ENCODE measurements at places on chromosomes 11 and 22.

DNA sequence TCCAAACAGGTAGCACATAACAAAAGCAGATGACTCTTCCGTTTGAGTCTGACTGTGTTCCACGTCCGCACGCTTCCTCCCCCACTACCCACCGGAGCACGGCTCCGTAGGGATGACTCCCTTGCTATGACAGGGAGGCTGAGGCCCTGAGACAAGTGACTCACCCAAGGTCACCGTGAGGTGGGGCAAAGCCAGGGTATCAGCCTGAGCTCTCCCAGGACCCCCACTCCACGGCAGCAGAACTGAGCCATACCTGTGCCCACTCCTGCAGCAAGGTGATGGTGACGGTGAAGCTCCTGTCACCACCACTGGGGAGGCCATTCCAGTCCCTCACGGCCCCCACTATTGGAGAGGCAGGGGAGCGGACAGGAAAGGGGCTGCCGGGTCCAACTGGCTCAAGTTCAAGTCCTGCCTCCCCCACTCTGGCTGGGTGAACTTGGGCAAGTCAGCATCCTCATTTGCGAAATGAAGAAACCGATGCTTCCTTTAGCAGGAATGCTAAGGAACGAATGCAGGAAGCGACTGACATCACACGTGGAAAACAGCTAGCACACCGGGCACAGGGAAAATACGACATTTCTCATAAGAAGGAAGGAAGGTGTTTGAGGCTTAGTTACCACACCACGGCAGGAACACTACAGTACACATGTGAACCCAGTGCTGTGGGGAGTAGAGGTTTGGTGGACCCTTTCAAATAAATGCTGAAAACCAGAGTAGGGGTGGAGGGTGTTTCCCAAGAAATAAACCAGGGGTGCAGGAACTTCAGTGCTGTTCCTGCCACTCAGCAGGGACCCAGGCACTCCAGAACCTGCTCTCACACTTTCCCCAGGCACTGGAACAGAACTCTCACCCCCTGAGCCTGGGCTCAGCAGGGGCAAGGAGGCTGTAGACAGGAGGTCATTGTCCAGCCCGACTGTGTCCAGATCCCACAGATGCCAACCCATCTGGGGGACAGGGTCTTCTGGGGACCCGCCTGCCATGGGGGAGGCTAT, 32.4 kb upstream of the CBX7 start:
- DNase-seq = no peak

DNA sequence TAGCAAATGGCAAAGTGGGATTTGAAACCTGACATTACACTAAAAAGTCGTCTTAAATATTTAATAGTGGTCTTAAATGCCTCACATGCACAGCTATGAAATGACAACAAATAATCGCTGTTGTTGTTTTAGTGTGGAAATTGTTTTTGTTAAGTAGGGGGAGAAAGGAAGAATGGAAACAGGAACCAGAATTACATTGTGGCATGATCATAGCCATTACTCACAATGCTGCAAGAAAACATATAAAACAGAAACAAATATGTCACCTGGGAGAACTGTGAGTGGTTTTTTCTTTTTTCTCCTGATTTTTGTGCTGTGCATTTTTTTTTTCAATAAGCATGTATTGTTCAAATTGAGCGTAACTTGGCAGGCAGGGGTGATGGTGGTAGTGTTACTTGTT, 22.9 kb downstream of the FAM76B start:
- DNase-seq = no peak

DNA sequence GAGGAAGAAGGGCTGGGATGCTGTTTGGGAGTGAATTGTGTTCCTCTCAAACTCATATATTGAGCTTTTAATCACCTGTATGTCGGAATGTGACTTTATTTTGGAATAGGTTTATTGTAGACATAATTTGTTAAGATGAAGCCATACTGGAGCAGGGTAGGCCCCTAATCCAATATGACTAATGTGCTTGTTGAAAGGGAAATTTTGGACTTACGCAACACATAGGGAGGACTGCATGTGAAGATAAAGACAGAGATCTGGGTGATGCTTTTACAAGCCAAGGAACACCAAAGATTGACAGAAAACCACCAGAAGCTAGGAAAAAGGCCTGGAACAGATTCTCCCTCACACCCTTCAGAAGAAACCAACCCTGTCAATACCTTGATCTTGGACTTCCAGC, 43.2 kb upstream of the OVCH2 start:
- no peak for DNase-seq

- DNase-seq = no peak
Observed at GRCh38 chr11:106398502-106399075, 321.1 kb downstream of the AASDHPPT start.

DNA sequence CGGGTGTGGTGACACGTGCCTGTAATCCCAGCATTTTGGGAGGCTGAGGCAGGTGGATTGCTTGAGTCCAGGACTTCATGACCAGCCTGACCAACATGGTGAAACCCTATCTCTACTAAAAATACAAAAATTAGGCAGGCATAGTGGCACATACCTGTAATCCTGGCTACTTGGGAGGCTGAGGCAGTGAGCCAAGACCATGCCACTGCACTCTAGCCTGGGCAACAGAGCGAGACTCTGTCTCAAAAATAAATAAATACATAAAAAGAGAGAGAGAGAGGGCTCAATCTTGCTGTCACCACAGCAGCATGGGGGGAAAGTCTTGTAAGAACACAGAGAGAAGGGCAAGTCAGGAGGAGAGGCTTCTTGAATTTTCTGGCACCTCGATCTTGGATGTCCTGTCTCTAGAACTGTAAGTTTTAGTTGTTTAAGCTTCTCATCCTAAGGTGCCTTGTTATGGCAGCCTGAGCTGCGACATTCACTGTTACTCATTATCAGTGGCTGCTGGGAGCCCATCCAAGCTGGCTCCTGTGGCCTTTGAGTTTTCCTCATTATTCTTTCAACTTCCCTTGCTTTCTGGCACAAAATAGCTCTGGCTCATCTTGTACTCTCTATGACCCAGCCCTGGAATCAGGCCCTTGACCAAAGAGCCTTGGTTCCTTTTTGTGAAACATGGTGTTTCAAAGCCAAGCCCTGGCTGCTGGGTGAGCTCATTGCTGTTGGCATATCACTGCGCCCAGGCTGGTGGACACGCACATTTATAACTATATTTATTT, 8.0 kb upstream of the PSMC3 start:
- DNase-seq = no peak

DNA sequence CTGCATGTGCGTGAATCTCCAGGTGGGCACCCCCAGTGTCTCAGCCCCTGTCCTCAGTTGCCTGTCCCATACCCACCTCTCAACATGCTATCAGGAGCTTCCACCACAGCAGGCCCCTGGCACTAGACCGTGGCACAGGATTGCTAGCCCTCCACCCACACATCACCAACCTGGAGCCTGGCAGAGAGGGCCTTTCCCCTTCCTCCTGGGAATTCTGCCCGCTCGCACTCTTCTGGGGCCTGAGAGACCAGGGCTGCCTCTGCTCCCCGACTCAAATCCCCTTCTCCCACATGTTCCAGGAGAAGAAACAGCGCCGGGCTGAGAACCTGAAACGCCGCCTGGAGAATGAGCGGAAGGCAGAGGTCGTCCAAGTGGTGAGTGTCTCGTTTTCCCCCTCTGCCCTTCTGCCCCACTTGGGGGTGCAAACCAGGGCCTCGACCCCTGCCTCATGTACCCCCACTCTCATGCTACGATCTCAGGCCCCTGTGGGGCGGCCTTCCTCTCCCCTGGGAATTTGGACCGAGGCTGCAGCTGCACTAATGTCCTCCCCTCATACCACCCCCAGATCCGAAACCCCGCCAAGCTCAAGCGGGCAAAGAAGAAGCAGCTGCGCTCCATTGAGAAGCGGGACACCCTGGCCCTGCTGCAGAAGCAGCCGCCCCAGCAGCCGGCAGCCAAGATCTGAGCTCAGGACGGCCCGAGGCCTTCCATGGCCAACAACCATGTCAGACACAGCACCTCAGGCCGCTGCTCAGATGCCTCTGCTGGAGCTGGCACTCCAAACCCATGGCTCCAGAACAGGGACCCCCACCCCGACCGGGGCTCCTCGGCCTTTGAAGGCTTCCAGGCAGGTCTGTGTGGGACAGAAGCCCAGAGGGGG, 5.9 kb downstream of the PTGDR2 start:
- DNase-seq = no peak

- no peak for DNase-seq
Observed at GRCh38 chr11:96008161-96008720, 84.3 kb upstream of the MTMR2 start.

DNA sequence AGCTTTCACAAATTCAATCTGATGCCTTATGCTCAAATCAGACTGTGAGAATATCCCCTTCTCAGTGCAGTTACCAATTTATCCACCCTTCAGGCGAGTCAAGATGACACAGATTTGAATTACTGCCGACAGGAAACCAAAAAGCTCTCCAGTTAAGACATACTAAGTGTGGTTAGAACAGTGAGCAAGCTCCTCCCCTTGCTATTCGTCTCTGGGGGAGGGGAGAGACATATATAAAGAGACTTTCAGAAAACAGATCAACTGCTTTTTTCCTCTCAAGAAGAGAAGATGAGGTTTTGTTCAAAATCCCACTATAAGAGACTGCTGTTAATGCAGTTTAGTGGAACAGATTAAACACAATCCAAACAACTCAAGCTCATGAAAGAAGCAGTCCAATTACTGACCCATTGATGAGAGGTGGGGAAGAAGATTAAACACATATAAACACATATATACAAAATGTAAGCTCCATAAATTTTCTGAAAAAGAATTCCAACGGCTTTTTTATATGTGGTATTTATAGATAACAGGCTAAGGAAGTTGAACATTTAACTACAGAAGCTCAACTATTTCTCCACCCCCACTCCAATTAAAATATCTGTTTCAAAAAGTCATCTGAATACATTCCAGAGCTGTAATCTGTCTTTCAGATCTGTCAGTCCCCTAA, 102.7 kb downstream of the MRTFA start:
- peak; percentile 10 for DNase-seq

- DNase-seq = no peak
Observed at GRCh38 chr22:41906822-41907221, 8.1 kb downstream of the SHISA8 start.

GRCh38 chr22:31229402-31230079, 17.4 kb downstream of the LIMK2 start:
- DNase-seq = no peak

GRCh38 chr11:14132312-14132711, 169.8 kb downstream of the SPON1 start:
- no peak for DNase-seq

DNA sequence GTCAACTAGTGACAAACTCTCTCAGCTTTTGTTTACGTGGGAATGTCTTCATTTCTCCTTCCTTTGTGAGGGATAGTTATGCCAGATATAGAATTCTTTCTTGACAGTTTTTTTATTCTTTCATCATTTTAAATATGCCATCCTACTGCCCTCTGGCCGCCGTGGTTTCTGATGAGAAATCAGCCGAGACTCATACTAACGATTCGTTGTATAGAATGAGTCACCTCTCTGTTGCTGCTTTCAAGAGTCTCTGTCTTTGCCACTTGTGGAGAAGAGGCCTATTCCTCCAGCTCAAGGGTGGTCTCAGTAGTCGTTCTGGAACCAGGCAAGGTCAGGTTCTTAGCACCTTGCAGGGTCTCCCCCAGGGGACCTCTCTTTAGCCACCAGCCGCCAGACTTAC, 8.0 kb downstream of the MYO7A start:
- no peak for DNase-seq

GRCh38 chr11:59197991-59198390, 14.7 kb downstream of the MPEG1 start:
- DNase-seq = no peak

GRCh38 chr11:2675540-2675939, 24.3 kb downstream of the KCNQ1OT1 start:
- DNase-seq = no peak

GRCh38 chr11:12408156-12408770, 30.9 kb downstream of the PARVA start:
- DNase-seq = no peak

GRCh38 chr11:16979703-16980622, 34.3 kb downstream of the PLEKHA7 start:
- DNase-seq = no peak

DNA sequence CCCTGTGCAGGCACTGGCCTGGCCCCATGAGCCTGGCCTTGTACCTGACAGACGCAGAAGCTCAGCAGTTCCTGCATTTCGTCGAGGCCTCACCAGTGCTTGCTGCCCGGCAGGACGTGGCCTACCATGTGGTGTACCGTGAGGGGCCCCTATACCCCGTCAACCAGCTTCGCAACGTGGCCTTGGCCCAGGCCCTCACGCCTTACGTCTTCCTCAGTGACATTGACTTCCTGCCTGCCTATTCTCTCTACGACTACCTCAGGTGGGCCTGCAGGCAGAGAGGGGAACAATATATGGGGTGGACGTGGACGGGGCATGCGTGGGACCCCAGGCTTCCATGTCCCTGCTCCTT, 4.9 kb downstream of the LARGE2 start:
- DNase-seq = no peak

- no peak for DNase-seq
Observed at GRCh38 chr11:110438017-110438416, 8.3 kb downstream of the FDX1 start.

All from activated T-helper 1 cell treated with Interleukin-2 at 50 U/mL for 16 hours (primary cell).